A172 (cell line): ENCODE measurements at places on chromosomes 3 and 15. TPM values are rescaled to one million over a fixed set of nuclear protein-coding genes. Genes with fewer than 3 reads are reported as not detected.

DNA sequence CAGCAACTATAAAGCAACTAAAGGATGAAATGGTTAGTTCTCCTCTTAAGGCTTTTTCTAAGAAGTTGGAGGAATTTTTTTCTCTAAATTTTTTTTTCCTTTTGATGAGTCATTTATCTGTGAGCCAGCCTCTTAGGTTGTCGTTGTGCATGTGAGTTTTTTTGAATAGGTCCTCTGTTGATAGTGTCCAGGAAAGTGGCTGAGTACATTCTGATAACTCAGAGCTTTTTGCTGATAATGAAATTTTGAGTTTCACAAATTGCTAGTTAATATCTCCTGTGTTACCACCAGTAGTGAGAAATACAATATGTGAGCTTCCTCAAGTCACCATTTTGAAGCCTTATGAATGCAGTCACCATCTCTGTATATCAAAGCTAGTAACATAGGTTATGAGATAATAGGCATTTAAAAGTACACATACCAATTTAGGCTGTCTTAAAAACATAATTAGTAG, 7.1 kb upstream of the LXN start:
- DNase-seq: peak; percentile 29

DNA sequence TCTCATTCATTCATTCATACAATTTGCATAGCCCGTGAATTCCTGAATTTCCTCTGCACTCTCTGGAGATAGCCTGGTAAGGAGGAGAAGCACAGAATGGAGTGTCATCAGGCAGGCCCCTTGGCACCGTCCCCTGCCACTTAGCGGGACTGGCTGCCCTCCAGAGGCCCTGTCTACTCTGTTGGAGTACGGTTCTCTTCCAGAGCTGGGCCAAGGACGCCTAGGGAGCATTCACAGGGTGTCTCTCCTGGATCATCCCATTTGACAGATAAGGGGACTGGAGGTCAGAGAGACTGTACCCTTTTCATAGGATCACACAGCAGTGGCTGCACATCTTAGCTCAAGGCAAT, 48.0 kb downstream of the PTH1R start:
- no peak for DNase-seq

The KBTBD8 gene
- 3.0 and 5.0 TPM in 2 replicates for total RNA-seq

- peak; percentile 58 for DNase-seq
Observed at GRCh38 chr3:12758025-12758781, 856 bp downstream of the TMEM40 start.

DNA sequence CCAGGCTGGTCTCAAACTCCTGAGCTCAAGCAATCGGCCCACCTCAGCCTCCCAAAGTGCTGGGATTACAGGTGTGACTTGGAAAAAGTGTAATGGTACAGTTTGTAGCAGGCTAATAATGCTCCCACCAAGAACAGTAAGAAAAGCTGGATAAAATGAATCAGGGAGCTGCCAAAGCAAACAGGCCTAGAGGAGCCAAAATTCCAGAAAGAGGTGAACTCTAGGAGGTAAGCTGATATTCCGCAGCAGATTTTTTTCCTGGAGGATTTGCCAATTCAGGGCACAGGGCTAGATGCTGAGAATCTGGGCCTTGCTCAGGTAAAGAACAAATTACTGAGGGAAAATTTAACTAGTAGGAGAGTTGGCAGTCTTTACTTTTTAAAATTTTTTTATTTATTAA, 11.0 kb upstream of the PCYT1A start:
- DNase-seq: no peak

DNA sequence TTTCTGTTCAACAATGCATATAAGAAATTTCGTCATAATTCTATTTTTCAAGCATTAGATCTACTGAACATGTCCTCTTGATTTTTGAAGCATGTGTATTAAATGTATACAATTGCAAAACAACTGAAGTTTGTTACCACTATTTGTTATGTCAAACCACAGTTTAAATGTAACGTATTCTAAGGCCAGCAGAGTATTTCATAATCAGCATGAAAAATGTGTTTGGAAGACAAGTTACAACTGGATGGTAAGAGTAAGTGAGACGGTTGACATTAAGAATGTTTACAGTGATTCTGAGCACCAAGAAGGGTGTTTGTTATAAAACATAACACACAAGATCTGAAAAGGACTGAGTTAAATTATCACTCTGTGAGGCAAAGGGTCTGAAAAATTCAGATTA, 738.4 kb downstream of the PLOD2 start:
- no peak for DNase-seq

- DNase-seq: no peak
Observed at GRCh38 chr3:131602011-131602779, 99.4 kb upstream of the MRPL3 start.

- DNase-seq: no peak
Observed at GRCh38 chr3:192685801-192686200, 41.5 kb downstream of the FGF12 start.

- no peak for DNase-seq
Observed at GRCh38 chr3:123728991-123729390, 144.1 kb upstream of the HACD2 start.
